ENCODE measurements at places on chromosomes 11 and 22. TPM values are rescaled to one million over a fixed set of nuclear protein-coding genes. Genes with fewer than 3 reads are reported as not detected.

DNA sequence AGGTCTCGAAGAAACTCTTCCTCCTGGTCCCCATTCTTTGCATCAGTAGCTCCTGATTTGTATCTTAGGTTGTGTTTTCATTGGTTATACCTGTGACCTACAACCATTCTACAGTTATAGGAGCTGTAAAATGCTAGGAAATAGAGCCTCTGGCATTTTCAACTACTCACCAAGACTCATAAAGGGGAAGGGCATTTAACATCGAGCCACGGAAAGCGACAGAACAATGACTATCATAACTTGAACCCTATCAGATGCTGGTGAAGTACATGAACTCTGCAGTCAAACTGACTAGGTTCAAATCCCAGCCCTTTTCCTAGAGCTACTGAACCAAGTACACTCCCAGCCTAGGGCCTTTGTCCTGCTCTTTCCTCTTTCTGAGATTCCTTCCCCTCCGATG is 588.0 kb downstream of the SOX6 start:
- DNase-seq: no peak

DNA sequence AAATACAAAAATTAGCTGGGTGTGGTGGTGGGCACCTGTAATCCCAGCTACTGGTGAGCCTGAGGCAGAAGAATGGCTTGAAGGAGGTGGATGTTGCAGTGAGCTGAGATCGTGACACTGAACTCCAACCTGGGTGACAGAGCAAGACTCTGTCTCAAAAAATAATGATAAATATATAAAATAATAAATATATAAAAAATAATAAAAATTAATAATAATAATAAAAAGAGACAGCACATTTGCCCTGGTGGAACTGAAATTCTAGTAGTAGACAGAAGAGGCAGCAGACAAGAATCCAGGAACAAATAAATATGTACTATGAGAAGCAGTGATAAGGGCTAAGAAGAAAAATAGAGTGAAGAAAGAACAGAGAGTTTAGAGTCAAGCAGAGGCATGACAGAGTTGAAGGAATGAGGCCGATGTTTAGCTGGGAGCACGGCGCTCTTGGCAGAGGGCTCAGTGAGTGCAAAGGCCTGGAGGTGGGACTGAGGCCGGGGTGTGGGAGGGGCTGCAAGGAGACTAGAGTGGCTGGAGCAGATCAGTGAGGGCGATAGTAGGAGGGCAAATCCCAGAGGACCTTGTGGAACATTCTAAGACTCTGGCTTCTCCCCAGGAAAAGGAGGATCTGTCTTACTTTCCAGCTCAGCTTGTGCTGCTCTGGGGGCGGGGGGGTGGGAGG is 410.3 kb downstream of the MN1 start:
- DNase-seq: peak; percentile 23

GRCh38 chr22:36852056-36852973 is 8.5 kb upstream of the NCF4 start:
- no peak for DNase-seq

DNA sequence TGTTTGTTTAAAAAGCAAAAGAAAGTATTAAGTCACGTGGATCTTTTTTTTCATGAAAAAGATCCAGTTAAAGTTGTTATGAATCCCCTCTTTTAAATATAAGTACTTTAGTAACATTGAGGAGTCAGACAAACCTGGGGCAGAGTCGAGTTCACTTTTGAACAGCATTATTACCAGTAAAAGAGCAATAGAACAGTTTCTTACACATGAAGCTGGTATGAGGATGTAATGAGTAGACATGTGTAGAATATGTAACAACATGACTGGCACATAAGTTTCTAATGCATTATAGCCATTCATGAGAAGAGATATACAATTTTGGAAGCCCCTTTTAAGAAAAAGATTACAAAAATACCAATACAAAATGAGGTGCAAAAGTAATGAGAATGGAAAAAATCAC is 7.6 kb upstream of the MUC15 start:
- DNase-seq: no peak

DNA sequence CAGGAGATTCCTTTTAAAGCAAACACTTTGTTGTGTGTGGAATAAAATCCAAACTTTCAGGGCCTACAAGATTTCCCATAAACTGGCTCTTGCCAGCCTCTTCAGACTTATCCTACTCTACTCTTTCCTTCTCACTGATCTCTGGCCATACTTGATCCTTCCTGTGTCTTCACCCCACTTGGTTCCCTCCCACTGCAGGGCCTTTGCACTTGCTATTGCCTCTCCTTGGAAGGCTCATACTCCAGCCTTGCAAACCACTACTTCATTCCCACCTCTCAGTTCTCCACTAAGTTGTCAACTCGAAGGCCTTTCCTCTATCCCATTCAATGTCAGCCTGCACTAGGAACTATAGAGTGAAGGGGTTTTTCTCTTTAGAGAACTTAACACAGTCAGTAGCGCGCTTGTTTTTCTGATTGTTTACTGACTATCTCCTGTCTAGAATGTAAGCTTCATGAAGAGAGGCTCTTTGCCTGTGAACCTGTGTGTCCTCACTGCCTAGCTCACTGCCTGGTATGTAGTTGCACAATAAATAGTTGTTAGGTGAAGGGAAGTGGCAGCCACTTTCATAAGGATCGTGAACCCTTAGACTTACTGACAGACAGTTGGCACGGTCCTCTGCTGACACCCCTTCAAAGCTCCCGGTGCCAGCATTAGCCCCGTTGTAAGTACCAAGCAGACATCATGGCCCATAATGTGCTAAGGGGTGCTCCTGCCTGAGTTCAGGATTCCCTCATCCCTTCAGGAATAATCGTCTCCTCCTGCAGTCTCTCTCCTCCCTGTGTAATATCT is 833 bp upstream of the ME3 start:
- no peak for DNase-seq

GRCh38 chr11:123603666-123604065 is 50.8 kb downstream of the SCN3B start:
- no peak for DNase-seq

- no peak for DNase-seq
Observed at GRCh38 chr11:44767421-44767820, 40.7 kb downstream of the TSPAN18 start.

DNA sequence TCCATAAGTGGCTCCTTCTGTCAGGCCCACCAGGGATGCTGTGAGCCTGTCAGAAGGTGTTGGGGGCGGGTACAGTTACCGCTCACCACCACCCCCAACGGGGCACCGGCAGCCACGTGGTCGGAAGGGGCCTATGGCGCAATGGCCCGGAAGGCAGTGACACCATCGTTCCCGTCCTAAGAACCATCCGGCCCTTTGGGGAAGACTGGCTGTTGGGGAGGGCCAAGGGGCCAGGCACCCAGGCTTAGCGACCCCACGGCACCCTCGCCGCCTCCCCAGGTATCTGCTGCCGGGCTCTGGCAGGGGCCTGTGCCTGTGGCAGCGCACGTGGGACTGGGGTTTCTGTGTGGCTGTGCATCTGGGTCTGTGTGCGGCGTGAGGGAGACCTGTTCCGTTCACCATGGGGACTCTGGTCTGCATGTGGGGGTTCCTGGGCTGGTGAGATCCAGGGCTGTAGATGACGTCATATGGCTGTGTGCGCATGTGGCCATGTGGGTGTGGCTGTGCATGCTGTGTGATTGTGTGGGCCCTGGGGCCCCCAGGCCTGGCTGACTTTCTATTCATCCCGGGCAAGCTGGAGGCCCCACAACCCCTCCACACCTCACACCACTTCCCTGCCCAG is 717 bp downstream of the OSM start:
- peak; percentile 85 for DNase-seq

- DNase-seq: no peak
Observed at GRCh38 chr11:10606536-10607208, 38.2 kb upstream of the LYVE1 start.

DNA sequence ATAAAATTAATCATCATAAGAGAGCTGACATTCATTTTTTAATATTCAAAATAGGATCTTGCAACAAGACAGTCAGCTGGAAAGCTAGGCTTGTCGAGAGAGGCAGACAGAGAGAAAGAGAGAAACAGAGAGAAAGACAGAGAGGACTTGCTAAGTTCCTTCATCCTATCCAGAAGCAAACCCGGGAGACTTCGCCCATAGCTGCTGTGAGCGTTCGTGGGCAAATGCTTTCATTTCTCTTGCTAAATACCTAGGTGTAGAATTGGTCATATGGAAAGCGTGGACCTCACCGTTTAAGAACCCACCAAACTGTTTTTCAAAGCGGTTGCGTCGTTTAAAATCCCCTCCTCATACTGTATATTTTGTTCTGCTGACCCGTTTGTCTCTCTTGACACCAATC is 25.3 kb upstream of the KRTAP5-6 start:
- DNase-seq: no peak

DNA sequence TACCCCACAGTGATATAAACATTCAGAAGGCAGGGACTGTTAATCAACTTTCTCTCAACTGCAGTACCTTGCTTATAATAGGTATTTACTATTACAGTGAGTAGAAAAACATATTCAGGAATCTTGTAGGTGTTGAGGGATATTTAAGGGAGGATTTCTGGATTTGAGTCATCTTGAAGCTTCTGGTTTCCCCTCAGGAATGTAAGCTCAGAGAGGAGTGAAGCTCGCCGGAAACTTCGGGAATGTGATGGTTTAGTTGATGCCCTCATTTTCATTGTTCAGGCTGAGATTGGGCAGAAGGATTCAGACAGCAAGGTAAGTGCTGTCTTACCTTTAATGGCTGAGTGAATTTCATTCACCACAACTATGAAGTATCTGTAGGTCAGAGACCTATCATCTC is 42.9 kb downstream of the CTNND1 start:
- no peak for DNase-seq

MMP3 gene
- not detected for total RNA-seq

DNA sequence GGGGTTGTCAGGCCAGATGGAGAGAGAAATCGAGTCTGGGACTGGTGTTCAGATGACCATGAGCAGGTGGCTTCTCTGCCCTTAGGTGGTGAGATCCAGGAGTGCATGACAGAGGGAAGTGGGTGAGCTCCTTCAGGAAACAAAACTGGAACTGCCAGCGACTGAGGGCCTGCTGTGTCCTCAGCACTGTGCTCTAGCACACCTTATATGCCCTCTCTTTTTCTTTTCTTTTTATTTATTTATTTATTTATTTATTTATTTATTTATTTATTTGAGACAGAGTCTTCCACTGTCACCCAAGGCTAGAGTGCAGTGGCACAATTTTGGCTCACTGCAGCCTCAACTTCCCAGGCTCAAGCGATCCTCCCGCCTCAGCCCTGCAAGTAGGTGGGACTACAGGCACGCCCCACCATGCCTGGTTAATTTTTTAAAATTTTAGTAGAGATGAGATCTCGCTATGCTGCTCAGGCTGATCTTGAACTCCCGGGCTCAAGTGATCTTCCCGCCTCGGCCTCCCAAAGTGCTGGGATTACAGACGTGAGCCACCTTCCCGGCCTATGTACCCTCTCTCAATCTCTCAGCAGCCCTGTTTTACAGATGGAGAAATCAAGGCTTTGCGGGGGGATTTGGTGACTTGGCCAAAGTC is 14.8 kb upstream of the RASD2 start:
- DNase-seq: no peak

DNA sequence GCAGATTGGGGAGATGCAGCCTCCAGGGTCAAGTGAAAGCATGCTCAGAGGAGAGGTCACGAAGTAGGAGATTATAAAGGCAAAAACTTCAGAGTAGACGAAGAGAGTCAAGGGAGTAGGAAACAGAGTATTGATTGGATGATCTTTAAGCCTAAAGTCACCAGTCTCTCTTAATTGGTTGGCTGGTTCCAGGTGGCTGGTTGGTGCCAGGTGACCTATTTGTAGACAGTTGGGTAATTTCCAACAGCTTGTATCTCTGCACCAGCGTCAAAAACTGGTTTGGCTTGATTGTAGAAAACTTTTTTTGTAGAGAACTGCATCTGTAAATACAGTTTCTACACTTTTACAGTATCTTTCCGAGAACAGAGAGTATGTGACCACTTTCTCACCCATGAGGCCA is 75.7 kb upstream of the CCDC90B start:
- DNase-seq: no peak

DNA sequence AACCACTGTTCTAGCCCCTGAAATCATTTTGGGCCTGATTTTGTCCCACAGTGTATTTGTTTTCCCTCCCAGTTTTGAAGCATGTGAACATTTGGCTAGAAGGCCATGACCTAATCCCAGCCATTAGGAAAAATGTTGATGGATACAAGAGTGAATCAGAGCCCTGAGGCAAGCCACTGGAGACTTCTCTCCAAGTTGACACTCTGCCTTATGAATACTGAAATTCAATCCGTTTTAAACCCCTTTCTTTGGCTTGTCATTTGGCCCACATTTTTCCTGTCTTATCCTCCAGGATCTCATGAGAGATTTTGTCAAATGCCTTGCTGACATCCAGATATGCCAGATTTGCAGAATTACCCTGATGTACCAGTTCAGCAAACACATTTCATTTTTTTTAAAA is 158.8 kb downstream of the FAT3 start:
- DNase-seq: no peak

AQP11 gene
- 1.2 TPM for total RNA-seq

KDM4D gene
- 0.39 TPM for total RNA-seq

DNA sequence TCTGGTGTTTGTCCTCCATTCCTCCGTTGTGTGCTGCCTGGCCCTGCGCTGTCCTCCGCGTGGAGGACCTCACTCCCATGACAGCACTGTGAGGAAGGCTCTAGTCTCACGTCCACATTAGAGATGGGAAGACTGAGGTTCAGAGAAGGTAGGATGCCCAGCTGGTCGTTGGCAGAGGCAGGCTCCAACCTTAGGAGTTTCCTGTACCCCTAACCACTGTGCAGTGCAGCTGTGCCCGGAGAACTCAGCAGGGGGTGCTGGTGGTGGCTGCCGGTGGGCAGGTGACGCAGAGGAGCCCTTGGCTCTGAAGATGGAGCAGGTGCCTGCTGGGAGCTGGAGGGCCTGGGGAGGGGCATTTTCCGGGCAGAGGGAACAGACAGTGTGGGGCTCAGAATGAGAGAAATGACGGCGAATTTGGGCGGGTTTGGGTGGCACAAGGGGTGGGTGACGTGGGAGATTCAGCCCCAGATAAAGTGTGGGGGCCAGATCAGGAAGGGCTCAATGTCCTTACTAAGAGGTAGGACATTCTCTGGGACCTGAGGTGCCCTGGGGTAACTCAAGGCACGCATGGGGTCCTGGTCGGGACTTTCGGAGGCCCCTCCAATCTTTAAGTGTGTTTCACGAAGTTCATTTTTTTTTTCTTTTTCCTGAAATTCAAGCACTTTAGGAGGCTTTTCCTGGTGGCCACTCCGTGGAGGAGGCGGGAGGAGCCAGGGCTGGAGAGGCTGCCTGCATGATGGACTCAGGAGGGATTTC is 535.0 kb downstream of the TBC1D22A start:
- no peak for DNase-seq

Measured in left lung (tissue), 14 donors.